ENCODE measurements at places on chromosomes 5 and 9. TPM values are rescaled to one million over a fixed set of nuclear protein-coding genes. Genes with fewer than 3 reads are reported as not detected.

GRCh38 chr5:39519566-39520231, 94.9 kb upstream of the DAB2 start:
- peak; percentile 74 for DNase-seq
- H3K36me3 ChIP-seq, result no peaks in the 10 kb centered on the region
- no peak overlapping the region for H3K4me3 ChIP-seq
- no peaks in the 10 kb centered on the region for H3K27me3 ChIP-seq

DNA sequence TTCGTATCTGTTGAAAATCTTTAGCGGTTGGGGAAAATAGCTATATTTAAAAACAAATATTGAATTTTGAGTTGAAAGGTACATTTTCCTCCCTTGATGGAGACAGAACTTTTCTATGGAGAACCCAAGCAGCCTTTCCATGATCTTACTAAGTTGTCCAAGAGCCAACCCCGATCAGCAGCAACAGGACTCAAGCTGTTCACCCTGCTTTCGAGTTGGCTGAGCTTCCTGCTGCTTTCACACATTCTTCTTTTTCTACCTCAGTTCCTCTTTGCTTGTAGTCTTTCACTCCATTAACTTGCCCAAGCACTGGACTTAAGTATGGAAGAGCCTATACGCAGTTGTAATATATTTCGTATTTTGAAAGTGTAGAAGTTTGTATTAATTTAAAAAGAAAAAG, 59.4 kb downstream of the IL6ST start:
- H3K4me3 ChIP-seq, result no peak overlapping the region
- H3K27ac ChIP-seq, result no peak overlapping the region
- no peaks in the 10 kb centered on the region for H3K27me3 ChIP-seq

DNA sequence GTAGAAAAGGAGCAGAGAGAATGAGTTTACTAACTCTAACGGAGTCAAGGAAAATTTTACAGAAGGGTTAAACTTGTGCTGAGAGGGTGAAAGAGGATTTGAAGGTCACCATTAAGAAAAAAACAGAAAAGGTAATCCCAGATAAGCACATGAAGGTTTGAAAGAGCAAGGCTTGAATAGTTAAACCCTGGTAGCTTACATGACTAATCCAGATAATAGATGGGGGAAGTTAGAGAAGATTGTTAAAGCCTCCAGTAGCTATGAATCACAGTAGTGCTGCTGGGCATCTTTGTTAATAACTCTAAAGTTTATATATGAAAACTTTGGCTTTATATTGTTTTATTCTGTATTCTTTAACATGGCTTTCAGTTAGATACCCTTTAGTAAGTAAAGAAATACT, 354.5 kb upstream of the FTMT start:
- no peaks in the 10 kb centered on the region for H3K4me1 ChIP-seq
- H3K27me3 ChIP-seq, result no peaks in the 10 kb centered on the region
- no peak overlapping the region for H3K4me3 ChIP-seq
- no peak overlapping the region for H3K27ac ChIP-seq

Gene ARAP3
- 2.6 TPM for total RNA-seq

- no peaks in the 10 kb centered on the region for H3K36me3 ChIP-seq
- peaks cover 4% of the 10 kb centered on the region for H3K4me1 ChIP-seq
- DNase-seq, result peak; percentile 89
- H3K27ac ChIP-seq, result no peak overlapping the region
These were observed 19.3 kb upstream of the F2RL2 start for GRCh38 chr5:76642390-76643040.

Gene SPAAR
- total RNA-seq, result 0.17 TPM

Gene SMIM33
- not detected for total RNA-seq

DNA sequence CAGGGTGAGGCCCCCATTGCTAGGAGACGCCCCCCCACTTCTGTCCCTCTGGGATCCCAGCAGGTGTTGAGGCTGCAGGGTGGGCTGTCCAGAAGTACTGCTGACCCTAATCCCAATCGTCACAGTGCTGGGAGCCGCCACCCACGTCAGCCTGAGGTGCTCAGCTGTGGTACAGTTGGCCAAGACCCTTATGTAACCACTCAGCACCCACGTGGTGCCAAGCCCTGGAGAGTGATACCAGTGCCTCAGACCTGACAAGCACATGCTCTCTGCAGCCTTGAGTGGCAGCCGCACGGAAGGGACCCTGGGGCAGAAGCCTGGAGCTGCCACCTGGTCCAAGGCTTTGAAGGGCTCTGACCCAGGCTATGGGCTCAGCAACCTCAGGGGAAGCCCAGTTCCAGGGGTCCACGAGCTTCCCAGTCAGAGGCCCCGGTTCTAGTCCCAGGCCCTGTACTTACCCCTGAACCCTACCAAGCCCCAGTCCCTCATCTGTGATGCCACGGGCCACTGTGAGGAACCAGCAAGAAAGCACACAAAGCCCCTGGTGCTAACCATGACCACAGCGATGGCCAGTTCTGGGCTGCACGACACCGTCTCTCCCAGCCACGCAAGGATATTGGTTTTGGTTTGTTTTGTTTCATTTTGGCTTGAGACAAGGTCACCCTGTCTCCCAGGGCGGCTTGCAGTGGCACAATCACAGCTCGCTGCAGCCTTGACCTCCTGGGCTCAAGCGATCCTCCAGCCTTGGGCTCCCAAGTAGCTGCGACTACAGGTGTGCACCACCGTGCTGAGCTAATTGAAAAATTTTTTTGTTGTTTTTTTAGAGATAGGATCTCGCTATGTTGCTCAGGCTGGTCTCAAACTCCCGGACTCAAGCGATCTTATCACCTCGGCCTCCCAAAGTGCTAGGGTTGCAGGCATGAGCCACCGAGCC, 50.7 kb downstream of the DBH start:
- no peak for DNase-seq
- no peaks in the 10 kb centered on the region for H3K27me3 ChIP-seq
- no peaks in the 10 kb centered on the region for H3K36me3 ChIP-seq
- H3K27ac ChIP-seq, result no peak overlapping the region
- no peak overlapping the region for H3K4me3 ChIP-seq

Gene HMMR
- 1.3 TPM for total RNA-seq
